Femur (tissue), 1 donor: ENCODE measurements at places on chromosomes 1 and 21.
A peak's percentile ranks its signal among the peaks of the same experiment; 100 is the strongest.

GRCh38 chr1:31689854-31690253 is 14.0 kb downstream of the COL16A1 start:
- no peak for DNase-seq

GRCh38 chr1:197987294-197987693 is 70.1 kb downstream of the LHX9 start:
- no peak for DNase-seq

DNA sequence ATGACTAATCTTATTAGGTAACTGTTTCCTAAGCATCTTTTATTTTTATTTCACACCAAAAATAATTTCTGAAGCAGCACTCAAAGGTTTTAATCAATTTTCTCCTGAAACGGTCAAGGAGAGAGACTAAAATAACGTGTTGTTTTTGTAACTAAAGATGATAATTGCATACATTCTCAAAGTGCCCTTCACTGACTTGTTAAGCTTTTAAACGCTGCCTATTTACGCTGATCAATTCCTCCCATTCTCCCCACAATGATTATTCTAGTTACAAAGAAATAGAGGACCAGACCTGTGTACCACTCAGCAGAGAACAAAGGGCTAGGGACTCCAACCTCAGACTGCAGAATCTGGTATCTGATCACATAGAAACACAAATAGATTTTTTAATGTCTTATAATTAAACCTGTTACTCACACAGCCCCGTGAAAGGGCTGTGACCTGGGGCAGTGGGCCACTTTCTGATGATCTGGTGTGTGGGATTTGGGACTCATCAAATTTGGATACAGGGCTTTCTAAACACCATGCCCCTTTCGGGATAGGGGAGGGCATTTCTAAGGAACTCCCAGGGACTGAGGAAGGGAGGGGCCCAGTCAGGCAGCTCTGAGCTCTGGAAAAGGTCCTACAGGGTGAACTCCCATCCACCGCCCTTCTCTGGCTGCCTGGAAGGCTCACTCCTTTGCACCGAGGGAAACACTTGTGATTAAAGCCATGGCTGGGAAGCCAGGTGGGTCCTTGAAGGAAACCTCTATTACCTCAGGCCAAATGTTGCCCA is 65.2 kb downstream of the BCAR3 start:
- no peak for DNase-seq

DNA sequence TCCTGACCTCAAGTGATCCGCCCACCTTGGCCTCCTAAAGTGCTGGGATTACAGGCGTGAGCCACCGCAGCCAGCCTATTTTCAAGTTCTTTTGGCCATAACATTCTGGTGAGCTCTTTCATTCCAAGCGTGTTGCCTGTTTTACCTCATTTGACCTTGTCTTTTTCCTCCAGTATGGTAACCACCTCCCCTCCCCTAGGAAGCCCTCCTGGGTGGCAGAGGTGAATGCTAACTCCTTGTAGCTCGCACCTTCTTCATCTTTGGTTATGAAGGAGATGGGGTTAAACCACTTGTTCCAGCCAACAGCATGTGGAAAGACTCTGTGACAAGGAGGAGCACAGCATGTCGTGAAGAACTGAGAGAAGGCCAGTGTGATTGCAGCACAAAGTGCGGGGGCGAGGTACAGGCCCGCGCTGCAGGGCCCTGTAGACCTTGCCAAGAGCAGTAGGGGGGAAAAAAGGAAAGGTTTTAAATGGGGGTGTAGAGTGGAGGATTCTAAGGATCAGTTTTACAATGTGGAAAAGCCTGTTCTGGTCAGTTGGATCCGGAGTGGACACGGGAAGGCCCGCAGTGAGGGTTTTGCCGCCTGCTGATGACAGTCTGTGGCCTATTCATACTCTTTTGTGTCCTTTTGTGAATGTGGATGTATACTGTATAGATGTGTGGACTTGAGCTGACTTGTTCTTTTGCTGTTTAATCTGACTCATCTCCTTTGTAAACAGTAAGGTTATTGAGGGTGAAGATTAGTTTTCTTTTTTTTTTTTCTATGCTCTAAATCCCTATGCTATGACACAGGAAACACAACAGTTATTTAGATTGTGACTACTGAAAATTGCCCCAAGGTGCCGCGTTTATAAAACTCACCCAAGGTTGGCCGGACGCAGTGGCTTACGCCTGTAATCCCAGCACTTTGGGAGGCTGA is 7.5 kb upstream of the ZNF436 start:
- DNase-seq = no peak

DNA sequence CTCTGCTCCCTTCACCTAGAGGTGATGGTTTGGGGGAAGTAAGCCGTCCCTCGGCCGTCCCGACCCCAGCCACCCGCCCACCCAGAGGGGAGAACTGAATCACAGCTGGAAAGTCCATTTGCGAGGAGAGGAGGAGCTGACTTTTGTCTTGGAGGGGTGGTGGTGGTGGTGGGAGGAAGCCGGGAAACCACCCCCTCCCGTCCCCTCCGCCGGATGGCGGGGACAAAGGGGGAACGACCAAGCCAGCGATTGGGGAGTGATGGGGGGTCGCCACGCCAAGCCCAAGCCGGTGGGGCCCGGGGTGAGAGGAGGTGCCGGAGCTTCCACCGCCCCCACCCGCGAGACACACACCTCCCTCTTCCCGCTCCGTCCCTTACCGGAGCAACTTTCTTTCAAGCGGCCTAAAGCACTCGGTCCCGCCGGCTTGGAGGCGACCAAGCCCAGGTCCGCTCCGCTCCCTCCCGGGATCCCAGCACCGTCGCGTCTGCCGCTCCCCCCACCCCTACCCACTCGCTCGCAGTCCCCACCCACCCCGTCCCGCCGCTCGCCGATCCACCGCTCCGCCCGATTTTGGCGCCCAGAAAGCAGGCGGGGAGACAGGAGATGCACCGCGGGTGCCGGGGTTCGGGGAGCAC is 540 bp downstream of the ARHGEF2 start:
- peak; percentile 70 for DNase-seq

GRCh38 chr21:32372755-32373154 is 20.1 kb downstream of the URB1 start:
- no peak for DNase-seq

GRCh38 chr1:94925561-94926125 is 1.3 kb downstream of the CNN3 start:
- peak; percentile 93 for DNase-seq

GRCh38 chr1:3396411-3396810 is 58.1 kb upstream of the ARHGEF16 start:
- DNase-seq = no peak

DNA sequence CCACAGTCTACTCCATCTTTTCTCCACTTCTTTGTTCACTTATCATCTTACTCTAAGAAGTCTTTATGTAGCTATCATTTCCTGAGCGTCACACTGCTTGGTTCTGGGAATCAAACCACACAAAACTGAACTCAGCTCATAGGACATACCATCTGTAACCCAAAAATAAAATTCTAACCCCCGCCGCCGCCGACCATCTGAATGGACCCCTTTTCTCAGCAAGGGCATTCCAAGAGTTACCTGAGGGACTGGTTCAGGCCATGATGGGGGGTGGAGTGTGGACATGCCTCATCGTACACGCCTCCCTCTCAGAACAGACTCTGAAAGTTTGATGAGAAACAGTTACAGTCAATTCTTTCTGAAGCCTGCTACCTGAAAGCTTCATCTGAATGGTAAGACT is 12.6 kb upstream of the CHI3L2 start:
- no peak for DNase-seq

- no peak for DNase-seq
Observed at GRCh38 chr1:113887402-113888175, at the start of gene BCL2L15. BCL2L15 (minus strand) TSS chr1:113887581; CDS start chr1:113887375, 206 bp downstream.

DNA sequence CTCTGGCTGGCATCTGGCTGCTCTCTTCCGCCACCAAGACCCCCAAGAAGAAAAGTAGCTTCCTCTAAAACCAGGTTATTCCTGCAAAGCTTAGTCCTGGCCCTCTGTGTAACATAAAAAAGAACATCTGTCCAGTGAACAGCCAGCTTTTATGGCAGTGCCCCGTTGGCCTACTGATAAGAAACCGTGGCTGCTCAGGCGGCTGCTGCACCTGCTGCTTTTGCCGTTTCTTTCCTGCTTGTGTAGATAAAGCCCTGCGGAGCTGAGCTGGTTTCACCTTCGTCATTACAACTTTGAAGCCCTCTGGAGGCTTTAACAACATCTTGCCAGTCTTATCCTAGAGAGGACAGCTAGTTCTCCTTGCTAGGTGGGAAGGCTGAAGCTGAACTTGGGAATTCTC is 20.5 kb downstream of the ELAPOR1 start:
- DNase-seq = peak; percentile 28

DNA sequence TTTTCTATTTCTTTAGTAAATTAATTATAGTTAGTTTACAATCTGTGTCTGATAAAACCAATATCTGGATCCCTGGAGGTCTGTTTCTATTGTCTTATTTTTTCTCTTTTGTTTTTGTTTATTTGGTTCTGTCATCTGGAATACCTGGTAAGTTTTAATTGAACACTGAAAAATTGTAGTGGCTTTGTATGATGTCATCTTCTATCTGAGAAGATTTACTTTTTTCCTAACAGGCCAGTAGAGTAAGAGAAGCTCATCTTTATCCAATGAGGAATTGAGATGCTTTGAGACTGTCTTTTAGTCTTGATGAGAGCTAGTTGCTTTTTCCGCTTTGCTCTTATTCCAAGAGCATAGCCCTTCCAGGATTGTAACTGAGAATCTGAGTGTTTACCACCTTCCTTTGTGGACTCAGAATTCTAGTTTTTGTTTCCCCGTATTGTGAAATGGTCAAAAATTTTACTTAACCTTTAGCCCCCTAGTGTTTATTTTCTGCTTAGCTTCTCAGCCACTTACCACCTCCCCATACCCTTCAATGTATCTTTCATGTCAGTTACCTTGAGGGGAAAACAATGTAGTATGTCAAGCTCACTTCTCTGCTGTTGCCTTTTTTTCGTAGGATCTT is 25.0 kb downstream of the PTGFRN start:
- DNase-seq = no peak

DNA sequence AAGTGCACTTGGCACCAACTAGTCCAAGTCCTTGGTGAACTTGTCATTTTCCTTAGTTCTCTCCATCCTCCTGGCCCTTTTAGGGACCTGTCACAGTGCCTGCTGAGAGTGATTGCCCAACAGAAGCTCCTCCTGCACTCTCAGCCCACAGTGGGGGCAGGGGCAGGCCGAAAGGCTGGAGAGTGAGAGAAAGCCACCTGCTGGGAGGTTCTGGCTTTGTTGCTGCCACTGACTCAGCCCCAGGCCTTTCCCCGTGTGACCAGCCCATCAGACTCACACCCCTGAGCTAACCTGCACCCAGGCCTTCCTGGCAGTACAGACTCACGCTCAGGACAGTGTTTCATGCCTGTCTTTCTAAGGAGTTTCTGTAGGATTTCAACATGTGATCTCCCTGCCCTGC is 17.1 kb upstream of the PROK1 start:
- no peak for DNase-seq

- no peak for DNase-seq
Observed at GRCh38 chr1:244615301-244615700, 37.6 kb upstream of the DESI2 start.

GRCh38 chr1:178543290-178543607 is 30.3 kb downstream of the TEX35 start:
- DNase-seq = no peak

- no peak for DNase-seq
Observed at GRCh38 chr1:176577646-176578197, 114.7 kb downstream of the PAPPA2 start.

GRCh38 chr1:12573015-12573825 is 44.8 kb downstream of the DHRS3 start:
- DNase-seq = no peak

- DNase-seq = peak; percentile 60
Observed at GRCh38 chr21:17270229-17270628, 242.6 kb upstream of the CXADR start.

DNA sequence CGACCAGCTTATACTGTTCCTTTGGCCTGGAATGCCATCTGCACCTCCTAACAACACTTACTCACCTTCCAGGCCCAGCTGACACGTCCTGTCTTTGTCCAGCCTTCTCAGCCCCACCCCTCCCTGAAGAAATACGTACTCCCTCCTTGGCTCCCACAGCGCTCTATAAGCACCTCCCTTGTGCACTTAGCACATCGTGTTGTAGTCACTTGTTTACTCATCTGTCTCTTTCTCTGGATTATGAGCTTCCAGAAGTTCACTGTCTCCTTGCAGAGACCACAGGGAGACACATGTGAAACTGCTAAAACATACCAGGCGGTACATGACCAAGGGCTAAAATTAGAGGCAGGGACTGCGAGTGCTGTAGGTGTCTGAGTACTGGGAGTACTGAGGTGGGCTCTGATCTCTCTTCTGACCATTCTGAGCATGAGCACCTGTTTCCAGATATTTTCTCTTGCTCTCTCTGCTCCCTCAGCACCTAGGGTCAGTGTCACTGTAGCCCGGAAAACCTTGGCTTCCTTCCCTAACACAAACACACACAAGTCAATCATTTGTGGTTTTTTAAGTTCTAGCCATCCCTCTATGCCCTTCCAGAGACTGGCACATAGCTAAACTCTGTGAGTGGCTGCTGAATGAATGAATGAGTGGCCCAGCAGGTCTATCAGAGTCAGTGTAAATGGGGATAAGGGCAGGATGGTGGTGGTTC is 5.1 kb downstream of the DCST1 start:
- no peak for DNase-seq

GRCh38 chr1:242178924-242179708 is 180.2 kb upstream of the MAP1LC3C start:
- DNase-seq = no peak

DNA sequence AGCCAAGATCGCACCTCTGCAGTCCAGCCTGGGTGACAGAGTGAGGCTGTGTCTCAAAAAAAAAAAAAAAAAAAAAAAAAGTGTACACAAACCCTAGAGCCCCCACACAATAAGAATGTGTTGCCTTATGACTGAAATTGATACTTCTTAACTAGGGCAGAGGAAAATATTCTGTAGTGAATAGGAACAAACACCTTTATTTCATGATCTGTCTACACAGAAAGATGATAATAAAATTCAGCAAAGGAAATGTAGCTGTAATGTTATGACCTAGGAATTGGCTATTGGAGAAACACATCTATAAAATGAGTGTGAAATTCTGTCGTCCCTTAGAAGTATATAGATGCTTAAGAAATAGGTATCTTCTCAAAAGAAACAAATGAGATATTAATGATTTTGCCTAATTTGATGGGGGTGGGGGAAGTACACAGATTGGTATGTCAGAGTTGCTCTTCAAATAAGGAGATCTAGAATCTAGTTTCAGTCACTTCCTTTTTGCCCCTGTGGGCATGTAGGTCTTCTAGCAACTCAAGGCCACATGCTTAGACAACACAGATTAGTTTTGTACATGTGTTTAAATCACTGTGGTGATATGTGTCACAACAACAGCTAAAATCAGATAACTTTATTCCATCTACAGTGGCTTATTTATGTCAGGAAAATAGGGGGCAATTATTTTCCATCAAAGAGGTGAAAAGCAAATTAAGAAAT is 10.7 kb upstream of the GPR25 start:
- DNase-seq = no peak
